ENCODE measurements at places on chromosomes 12 and 14. TPM values are rescaled to one million over a fixed set of nuclear protein-coding genes. Genes with fewer than 3 reads are reported as not detected.

GRCh38 chr14:93825235-93825553, 36.9 kb upstream of the PRIMA1 start:
- no peak for DNase-seq

- DNase-seq: peak; percentile 72
Observed at GRCh38 chr12:56020423-56021184, at the start of gene IKZF4. IKZF4 (plus strand) TSS chr12:56021043; CDS start chr12:56021494, 451 bp downstream.

DNA sequence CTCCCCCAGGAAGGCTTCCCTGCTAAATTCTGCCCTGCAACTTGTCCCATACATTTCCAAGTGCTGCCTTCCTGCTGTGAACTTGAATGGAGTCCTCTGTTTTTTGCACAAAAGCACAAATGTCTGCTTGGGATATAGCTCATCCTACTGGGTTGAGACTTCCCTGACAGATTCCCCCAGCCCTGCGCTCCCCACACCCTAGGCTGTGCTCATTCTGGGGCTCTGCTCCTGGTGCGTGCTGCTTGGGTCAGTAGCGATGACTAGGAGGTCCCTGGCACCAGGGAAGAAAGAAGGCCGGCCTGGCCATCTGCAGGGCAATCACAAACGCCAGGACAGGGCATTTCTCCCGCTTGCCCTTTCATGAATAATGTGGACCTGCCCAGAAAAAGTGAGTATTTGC, 29.2 kb upstream of the FKBP4 start:
- DNase-seq: no peak

The DHRS2 gene
- total RNA-seq: 0.61 TPM

The NKX2-1 gene
- total RNA-seq: 177 TPM

DNA sequence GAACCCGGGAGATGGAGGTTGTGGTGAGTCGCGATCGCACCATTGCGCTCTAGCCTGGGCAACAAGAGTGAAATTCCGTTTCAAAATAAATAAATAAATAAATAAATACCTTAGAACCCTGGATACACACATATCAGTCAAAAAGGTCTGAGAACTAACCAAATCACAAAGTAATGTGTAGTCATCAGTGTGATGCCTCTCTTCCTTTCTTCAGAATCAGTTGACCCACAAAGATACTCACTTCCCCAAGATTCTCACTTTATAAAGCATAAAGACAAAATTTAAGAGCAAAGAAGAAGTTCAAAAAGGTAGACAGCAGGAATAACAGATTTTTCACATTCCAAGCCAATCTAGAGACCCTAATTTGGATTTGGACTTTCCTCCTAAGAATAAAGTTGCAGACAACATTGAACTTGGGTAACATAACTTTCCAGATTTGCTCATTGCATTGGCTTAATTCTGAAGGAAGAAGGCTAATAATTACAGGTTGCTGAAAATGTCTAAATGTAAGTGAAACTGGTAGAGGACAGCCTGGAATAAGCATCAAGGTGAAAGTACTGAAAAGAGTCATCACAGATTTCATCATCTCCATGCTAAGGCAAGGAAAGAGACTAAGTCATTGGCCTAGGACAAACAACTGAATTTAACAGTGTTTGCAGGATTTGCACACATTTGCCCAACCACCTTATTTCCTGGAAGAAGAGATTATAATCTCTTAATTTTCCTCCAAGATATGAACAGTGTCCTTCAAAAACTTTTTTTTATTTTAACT, 17.4 kb downstream of the TMED10 start:
- DNase-seq: no peak

The PZP gene
- total RNA-seq: 0.67 TPM
